ENCODE measurements at places on chromosomes 11 and 22.

DNA sequence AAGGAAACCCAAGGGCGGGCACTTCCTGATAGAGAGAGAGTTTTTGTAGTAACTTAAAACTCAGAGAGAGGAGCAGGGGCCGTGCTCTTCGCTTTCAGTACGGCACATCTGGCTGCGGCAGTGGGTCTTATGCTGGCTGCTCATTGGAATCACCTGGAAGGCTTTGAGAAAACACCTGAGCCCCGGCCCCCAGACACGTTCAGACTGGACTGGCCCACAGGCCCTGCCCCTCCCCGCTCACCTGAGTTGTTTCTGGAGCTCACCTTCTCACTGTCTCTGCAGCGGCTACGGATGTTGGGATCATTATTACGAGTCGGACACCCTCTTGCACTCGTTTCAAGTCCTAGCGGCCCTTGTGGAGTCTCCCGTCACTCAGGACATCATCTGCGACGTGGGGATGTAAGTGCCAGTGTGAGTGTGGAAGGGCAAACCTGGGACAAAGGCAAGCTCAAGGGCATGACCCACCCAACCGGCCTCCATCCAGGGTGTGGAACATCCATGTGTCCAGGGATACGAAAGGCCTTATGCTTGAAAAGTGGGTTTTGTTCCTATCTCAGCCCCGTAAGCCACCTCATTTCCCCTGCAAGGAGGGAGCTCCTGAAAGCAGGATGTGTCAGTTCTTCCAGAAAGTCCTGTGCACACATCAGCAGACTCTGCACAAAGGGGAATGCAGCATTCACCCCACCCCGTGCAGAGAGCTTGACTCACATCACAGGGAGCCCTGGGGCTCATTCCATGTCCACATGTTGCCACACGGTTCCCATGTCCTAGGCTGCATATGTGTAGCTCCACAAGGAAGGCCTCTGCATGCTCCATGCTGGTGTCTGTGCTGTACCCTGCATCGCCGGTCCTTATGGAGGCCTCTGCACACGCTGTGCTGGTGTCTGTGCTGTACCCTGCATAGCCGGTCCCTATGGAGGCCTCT, 5.4 kb downstream of the NADSYN1 start:
- DNase-seq, result no peak

GRCh38 chr11:94424011-94424410, 22.8 kb upstream of the GPR83 start:
- no peak for DNase-seq

GRCh38 chr11:5042091-5042490, 4.2 kb upstream of the OR52J3 start:
- no peak for DNase-seq

DNA sequence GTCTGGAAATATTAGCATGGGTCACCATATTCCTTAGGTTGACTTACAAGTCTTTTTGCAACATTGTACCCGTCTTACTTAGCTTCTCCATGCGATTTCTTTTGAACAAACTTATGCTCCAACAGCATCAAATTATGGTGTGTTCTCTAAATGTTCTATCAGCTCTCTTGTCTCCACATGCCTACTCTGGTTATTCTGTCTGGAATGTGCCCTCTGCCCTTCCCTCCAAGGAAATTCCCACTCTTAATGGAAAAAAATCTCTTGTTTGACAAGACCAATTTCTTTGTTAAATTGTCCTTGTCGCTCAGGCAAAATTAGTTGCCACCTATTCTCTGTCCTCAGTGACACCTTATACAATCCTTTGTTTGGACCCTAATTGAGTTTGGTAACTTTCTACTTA, 522.8 kb upstream of the LUZP2 start:
- DNase-seq, result no peak

DNA sequence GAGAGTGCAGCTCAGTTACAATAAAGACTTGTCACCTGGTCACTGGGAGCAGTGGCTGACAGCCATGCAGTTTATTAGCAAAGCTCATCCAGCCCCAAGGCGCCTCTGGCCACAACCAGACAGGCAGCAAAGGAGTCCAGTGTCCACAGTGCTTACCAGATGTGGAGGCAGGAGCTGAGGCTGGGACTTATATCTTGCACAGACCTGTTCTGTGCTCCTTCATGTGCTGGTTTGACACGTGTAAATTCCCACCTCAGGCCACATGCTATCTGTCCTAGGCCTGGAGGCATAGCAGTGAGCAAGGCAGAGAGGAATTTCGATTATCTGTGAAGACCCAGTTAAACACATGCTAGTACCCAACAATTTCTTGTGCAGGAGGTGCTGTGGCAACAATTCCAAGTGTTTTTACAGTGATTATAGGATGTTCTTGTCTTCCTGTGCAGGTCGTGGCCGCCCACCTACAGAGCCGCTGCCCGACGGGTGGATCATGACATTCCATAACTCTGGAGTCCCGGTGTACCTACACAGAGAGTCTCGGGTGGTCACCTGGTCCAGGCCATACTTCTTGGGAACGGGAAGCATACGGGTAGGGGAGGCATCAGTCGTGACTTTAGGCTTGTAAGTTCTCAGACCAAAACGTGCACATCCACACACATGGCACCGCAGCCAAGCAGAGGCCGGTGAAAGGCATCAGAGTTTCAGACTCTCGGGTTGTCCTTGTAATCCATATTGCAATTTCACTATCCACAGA, 9.4 kb downstream of the DGCR8 start:
- DNase-seq, result no peak

GRCh38 chr11:57484141-57484710, 23.9 kb downstream of the RTN4RL2 start:
- DNase-seq, result no peak

- DNase-seq, result no peak
These were observed 22.9 kb downstream of the TMEM123 start for GRCh38 chr11:102429691-102430090.

GRCh38 chr11:77064648-77065217, 2.0 kb upstream of the CAPN5 start:
- no peak for DNase-seq

DNA sequence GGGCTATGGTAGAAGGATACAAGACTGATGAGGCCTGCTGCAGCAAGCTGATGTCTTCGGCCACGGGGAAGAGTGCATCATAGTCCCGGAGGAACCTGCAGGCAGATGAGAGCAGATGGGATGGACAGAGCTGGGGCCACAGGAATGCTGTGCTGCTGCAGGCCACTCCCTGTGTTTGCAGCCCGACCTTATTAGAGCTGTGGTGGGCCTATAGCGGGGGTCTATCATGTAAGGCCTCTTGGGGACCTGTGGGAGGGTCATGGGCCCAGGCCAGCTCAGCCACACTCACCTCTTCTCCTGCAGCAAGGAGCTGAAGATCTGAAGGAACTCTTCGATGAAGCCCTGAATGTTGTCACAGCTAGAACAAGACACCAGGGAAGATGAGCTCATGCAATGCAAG, 31.9 kb downstream of the ASCC2 start:
- no peak for DNase-seq

GRCh38 chr11:112293614-112294013, 33.0 kb upstream of the PLET1 start:
- DNase-seq, result no peak

DNA sequence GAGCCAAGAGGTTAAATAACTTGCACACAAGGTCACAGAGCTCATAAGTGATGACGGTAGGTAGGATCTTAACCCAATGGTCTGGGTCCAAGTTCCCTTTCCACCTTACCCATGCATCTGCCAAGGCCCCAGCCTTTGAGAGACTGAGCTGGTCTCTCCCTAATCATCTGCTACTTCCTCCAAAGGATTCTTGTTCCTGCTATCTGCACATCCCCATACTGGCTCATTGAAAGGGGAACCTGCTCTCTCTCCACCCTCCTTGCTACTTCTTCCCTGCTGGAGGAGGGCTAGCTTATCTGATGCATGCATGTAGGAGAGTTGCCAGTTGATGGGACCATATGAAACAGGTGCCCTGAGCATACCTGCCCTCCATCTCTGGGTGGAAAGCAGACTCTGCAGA, 47.7 kb downstream of the COMMD9 start:
- DNase-seq, result no peak

DNA sequence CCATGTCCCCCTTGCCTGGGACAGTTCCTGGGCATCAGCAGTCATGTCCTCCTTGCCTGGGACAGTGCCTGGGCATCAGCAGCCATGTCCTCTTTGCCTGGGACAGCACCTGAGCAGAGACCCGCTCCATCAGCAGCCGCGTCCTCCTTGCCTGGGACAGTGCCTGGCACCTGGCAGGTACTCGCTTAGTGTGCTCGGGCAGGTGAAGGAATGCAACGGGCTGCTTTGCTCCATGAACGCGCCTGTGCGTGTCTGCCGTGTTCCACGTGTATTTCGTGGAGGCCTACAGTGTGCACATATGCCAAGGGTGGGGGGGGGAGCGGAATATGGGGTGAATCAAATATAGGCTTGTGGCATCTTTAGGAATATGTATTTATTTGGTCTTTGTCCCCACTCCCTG, 1490.7 kb downstream of the TBC1D22A start:
- DNase-seq, result no peak

GRCh38 chr11:67299471-67300191, 3.7 kb upstream of the SSH3 start:
- DNase-seq, result no peak

- no peak for DNase-seq
These were observed 42.3 kb downstream of the C11orf96 start for GRCh38 chr11:43984519-43985385.

Measured in AG20443 (cell line).